ENCODE measurements at places on chromosomes 13 and 19.

DNA sequence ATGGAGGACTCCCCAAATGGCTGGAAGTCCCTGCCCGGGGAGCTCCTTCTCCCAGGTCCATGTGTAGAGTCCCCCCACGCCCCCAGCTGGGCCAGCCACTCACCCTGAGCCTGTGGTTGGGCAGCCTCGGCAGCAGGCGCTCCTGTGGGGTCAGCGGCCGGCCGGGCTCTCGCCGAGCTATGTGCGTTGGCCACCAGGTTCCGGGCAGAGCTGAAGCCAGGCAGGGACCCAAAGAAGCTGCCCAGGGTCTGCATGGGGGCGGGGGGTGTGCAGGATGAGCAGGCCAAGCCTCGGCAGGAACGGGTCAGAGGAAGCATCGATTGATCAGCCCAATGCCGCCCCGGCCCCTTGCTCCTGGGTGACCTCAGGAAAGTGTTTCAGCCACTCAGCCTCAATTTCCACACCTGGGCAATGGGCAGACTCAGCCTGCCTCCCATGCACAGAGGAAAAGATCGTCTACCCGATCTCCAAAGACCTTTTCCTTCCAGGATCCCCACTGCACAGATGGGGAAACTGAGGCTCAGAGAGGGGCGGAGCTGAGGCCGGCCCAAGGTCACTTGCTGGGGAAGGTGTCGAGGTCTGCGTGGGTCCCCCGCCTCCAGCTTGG lies 732 bp downstream of the PLIN4 start:
- no peak for DNase-seq

- no peak for DNase-seq
These were observed 13.6 kb upstream of the SLC15A1 start for GRCh38 chr13:98765996-98766519.

- DNase-seq: no peak
These were observed 43.3 kb downstream of the EPS15L1 start for GRCh38 chr19:16428372-16429036.

GRCh38 chr13:85363504-85363903 lies 435.7 kb downstream of the SLITRK6 start:
- DNase-seq: no peak

Data from GM20000 (cell line).